CD4-positive, alpha-beta T cell treated with Interleukin-1 beta for 1 hour (primary cell): ENCODE measurements at places on chromosomes 12 and 14.

- no peak for DNase-seq
Observed at GRCh38 chr12:104910196-104910840, 47.8 kb downstream of the SLC41A2 start.

DNA sequence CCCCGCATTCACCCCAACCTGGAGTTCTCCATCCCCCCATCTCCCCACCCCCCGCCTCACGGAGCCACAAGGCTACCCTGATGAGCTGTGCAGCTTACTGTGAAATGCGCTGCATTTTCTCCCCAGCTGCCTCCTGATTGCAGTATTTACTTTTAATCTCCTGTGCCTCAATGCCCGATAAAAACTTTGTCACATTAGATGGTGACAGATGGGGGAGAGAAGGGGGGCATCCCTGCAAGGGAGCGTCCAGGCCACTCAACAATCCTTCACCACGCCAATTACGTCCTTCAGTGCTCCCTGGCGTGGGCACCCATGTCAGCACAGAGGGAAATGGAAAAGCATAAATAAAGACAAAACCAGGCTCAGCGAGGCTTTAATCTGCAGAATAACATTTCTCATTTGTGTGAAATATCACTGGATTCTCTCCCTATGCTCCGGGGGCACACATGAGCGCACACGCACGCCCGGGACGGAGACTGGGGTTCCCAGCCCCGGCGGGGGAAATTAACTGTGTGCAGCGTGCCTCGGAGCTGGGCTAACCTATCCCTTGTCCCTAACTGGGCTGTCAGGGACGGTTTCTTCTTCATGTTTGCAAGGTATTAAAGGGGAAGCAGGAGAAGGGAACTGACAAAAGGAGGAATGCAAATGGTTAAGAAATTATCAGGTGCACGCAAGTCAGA, 186.7 kb upstream of the VASH1 start:
- no peak for DNase-seq

DNA sequence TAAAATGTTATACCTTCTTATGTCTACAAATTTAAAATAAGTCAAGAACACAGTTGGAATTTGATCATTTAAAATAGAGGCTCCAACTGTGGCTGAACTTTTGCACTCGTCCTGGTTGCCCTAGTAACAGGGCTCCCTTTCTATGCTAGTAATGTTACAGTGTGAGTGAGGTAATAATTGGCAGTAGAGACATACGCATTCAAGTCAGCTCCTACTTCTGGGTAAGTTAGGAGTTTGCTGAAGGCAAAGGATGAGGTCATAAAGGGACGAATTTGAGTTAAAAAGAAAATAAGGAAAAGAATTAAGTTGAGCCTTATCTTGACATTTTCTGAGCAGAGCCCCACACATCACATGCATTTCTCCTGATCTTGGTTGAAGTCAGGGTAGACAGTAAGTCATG, 129.1 kb downstream of the TMEM117 start:
- DNase-seq = no peak

GRCh38 chr12:106302401-106303201, at the start of gene TCP11L2:
Gene TCP11L2, plus strand, starts transcription at chr12:106302733. Its CDS starts 8,343 bp downstream, at chr12:106311076.
- peak; percentile 91 for DNase-seq

- no peak for DNase-seq
Observed at GRCh38 chr12:95216711-95217376, 423 bp downstream of the FGD6 start.

DNA sequence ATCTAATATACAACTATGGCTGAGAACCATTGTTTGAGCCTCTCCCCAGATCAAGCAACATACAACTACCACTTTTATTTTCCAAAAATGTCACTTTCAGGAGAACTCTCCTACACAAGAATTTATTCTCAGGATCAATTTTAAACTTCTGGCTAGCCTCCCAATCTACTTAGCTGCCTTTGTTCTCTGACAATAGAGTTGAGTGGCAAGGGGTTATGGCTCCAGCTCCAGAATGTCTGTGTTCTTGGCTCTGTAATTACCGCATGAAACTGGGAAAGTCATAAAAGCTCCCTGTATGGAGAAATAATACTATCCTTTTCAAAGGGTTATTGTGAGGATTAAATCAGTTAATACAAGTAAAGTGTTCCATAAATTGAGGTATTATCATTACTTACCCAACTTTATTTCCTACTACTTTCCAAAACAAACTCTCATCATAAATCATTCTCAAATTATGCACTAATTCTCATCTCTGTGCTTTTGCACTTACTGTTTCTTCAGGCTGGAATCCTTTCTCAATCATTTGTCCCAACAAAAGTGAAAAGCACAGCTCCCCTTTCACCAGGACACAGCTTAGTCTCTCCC, 121.9 kb downstream of the GARIN6 start:
- no peak for DNase-seq

DNA sequence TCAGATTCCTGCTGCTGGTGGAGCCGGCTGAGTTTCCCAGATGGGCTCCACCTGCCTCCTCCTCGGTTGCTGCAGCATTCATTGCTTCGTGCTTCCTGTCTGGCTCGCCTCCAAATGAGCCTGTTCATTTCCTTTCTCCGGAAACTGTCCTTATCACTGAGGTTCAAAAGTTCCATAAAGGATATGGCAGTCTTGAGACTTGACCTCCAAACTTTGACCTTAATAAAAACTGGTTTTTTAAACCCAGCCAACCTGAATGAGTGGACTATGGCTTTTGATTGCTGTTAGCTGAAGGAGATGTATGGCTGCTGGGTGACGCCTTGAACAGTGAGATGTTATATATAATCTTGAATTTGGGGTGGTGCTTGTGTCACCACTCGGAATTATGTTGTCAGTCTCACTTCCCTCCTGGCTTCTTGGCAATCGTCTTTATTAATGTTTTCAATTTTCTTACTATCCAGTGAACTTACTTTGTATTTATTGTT, 62.7 kb downstream of the RASSF3 start:
- peak; percentile 24 for DNase-seq

DNA sequence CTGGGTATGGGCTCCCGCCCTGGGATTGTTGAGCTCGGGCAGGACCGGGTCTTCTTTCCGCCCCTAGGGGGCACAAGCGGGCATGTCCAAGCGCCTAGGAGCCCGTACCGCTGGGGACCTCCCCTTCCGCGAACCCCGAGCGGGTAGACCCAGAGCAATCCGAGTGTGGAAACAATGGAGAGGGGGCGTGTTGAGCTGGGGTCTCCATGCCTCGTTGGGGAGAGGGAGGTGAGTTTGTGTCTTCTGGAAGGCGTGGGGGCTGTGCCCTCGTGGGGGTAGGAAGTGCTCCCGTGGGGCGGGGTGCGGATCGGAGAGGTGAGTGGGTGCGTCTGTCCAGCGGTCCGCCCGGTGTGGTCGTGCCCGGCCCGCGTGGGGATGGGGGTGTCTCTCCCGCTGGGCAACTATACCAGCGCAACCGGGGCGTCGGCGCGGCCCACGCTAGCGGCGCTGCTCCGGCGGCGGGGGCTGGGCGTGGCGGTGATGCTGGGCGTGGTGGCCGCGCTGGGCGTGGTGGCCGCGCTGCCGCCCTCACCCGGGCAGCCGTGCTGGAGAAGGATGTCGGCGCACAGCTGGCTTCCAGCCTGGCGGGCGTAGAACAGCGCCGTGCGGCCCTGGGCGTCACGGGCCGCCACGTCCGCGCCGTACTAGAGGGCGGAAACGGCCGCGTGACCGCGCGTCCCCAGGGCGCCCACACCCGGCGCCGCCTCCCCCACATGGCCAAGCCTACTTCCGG, 12.2 kb downstream of the AGAP2 start:
- DNase-seq = no peak

DNA sequence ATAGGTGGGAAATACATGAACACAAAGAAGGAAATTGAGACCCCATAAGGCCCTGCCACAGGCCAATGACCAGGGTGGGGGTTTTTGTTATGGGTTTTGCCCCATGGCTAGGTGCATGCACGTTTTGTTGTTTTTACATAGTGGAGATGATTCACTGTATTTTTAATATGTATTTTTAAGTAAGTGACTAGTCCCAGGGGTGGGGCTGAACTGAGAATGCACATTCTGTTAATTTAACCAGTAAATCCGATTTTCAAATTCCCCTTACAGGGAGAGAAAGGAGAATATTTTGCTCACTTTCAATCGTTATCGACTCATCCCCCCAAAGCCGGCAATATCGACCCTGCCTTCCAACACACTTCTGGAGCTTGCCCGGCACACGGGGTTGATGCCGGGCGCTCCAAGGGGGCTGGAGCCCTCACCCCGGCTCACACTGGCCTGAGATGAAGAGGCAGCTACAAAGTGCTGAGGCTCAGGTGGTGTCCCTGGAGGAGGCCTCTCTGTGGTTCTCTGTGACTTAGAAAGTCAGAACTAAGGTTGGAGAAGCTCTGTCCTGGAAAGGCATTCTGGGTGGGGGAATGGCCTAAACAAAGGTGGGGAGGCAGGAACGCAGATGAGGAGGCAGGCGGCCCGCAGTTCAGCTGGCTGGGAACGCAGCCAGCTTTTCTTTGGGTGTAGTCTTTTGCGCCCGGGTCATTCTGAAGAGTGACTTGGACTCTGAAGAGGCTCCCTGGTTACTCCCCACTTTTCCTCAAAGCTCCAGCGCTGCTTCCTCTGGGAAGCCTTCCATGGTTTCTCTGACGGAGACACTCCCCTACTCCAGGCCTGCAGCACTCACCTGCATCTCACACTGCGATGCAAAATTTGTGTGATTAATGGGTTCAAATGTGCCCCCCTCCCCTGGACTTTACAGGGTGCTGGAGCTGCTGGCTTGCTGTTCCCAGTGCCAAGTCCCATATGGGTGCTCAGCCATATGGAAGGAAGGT, 50.7 kb upstream of the DLK1 start:
- no peak for DNase-seq

DNA sequence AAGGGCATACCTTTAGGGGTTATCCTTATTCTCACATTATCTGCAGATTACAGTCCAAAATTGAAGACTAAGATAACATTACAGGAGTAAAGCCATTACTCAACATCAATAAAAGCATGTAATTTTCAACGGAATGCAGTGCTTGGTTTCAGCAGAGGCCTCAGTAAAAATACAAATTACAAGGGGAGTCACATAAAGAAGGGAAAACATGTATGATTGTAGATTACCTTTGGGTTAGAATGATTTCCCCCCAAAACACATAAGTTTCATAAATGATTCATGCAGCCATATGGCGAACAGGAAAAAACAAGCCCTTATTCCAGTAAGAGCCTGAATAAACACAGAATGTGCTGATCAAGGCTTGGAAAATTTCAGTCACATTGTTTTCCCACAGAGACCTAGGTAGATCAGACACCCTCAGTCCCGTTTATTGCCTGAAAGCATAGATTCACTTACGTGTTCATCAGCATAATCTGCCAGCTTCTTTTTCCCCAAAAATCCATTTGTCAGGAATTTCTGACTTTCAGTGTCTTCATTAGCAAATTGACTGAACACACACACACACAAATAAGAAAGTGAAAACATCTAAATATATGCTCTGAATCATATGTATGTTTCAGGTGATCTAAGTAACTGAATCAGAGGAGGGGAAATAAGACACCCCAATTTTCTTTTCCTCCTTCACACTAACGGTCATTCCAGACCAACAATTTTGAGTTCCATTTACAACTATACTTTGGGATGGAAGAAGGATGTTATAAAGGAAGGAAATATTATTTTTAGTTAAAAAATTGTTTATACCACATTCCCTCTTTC, 37.5 kb downstream of the SLC38A4 start:
- no peak for DNase-seq

DNA sequence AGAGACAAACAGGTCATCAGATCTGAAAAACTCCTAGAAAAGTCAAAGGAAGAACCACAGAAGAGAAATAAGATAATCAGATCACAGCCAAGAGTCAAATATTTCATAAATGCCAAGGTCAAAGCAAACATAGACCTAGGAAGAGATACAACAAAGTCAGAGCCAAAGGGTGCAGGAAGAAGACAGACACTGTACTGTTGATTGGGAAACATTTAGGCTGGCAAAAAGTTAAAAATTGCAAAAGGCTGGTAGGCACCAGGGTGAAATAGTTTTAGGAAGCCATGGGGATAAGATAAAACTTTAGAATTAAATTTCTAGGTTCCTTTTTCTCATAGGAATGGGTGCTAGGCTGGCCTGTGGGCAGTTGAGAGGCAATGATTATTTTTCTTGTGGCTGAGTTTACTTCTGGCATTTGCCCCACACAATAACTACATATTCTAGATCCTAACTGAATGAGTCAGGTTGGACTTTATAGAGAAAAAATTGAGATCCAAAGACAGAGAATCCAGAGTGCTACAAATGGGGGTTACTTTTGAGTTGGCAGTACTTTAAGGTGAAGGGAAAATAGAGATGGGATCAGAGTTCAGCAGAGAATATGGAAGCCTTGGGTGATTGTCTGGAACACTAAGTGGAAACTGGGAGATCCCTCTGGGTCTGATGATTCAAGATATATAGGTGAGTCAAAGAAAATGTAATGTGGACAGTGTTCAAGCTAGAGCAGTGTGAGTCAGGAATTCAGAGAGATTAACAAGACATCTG, 215.5 kb downstream of the C12orf50 start:
- DNase-seq = no peak

DNA sequence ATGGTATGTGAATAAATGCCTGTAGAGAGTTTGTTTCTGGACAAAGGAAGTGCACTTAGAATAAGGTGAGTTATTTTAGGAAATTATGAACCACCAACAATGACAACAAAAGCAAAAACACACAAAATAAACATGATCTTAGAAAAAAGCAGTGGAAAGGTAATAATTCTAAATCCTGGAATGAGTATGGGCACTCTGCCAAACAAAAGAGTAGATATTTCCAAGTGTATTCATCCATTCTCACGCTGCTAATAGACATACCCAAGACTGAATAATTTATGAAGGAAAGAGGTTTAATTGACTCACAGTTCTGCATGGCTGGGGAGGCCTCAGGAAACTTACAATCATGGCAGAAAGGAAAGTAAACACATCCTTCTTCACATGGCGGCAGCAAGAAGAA, 269.3 kb upstream of the NPAS3 start:
- no peak for DNase-seq

DNA sequence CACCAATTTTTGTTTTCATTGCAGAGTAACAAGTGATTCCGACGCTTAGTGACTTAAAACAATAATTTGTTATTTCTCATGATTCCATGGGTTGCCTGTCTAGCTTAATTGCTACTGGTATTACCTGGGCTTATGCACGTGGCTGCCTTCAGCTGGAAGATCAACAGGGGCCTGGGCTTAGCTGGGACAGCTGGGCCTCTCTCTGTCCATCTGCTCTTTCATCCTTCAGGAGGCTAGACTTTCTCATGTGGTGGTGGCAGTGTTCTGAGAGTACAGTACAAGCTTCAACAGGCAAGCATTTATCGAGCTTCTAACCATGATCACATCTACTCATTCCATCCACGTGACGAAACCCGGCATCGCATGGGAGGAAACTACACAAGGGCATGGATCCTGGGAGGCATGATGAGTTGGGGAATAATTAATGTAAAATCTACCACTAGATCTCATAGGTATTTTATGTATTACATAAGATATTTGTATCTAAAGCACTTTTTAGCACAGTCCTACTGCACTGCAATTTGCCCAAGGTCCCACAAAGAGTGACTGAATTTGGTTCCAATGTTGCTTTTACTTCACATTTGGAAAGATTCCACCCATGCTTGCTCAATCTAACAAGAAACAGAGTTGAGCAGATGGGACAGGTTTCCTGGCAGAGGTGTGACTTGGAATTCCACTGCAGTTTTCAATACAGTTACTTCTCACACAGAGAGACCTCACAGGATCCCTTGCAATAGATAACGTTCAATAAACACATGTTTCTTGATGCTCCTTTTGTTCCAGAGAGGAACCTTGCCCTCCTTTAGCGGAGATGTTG, 153.1 kb upstream of the FRMD6 start:
- no peak for DNase-seq
